ENCODE measurements at places on chromosomes 5 and 9. TPM values are rescaled to one million over a fixed set of nuclear protein-coding genes. Genes with fewer than 3 reads are reported as not detected.

GRCh38 chr5:38048400-38048799 lies 208.6 kb upstream of the GDNF start:
- H3K27ac ChIP-seq = no peak overlapping the region
- H3K4me1 ChIP-seq = no peaks in the 10 kb centered on the region
- no peak for DNase-seq
- no peak overlapping the region for H3K4me3 ChIP-seq
- H3K27me3 ChIP-seq = no peaks in the 10 kb centered on the region
- H3K36me3 ChIP-seq = no peaks in the 10 kb centered on the region

DNA sequence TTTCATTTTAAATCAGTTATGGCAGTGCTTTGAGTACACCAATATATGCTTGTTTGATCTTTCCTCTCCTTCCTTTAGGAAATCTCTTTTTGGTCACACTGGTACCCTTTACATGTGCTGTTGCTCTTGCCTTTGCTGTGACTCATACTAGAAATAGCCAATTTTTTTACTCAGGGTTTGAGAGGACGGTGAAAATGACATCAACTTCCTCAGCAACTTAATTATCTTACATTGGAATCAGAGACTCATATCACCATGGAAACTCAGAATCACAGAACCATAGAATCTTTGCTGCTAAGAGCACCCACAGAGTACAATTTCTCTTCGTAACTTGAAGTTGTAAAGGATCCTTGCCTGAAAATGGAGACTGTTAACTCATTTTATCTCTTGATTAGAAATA lies 13.8 kb upstream of the ZNF300 start:
- DNase-seq = no peak
- no peaks in the 10 kb centered on the region for H3K4me1 ChIP-seq
- H3K27me3 ChIP-seq = no peaks in the 10 kb centered on the region
- no peak overlapping the region for H3K27ac ChIP-seq

Gene KCNV2
- total RNA-seq = not detected

DNA sequence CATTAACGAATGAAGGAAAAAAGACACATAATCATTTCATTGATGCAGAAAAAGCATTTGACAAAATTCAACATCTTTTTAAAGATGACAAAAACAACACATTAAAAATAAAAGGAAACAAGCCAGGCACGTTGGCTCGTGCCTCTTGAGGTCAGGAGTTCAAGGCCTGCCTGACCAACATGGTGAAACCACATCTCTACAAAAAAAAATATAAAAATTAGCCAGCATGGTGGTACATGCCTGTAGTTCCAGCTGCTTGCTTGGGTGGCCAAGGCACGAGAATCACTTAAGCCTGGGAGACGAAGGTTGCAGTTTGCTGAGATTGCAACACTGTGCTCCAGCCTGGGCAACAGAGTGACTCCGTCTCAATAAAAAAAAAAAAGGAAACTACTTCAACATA lies 77.0 kb downstream of the ERCC6L2 start:
- H3K4me1 ChIP-seq = no peaks in the 10 kb centered on the region
- no peaks in the 10 kb centered on the region for H3K27me3 ChIP-seq
- no peak overlapping the region for H3K4me3 ChIP-seq
- H3K27ac ChIP-seq = no peak overlapping the region
- H3K36me3 ChIP-seq = no peaks in the 10 kb centered on the region

DNA sequence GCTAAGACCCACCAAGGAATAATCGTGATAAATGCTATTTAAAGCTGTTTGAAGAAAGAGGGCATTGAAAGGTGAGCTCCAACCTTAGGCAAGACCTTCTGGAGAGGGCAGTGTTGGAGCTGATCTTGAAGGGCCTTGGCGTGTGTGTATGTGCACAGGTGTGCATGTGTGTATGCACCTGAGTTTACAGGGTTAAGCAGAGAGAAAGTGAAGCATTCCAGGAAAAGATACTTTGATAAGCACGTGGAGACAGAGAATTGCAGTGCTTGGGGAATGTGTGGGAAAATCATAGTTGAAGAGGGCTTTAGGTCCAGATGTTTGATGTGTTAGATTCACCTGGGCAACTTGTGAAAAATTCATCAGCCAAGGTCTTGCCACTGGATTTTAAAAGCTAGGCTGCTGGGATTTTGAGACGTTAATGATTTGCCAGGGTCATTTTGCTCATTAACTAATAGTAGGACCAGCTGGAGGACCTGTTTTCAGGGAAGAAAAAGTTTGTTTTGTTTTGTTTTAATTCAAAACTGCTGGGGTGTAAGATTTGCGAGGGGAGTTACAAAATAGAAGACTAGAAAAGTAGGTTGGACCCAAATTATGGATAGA lies 78.3 kb upstream of the ANKRD55 start:
- no peaks in the 10 kb centered on the region for H3K4me1 ChIP-seq
- no peak overlapping the region for H3K27ac ChIP-seq
- no peaks in the 10 kb centered on the region for H3K36me3 ChIP-seq
- H3K27me3 ChIP-seq = no peaks in the 10 kb centered on the region
- no peak for DNase-seq

DNA sequence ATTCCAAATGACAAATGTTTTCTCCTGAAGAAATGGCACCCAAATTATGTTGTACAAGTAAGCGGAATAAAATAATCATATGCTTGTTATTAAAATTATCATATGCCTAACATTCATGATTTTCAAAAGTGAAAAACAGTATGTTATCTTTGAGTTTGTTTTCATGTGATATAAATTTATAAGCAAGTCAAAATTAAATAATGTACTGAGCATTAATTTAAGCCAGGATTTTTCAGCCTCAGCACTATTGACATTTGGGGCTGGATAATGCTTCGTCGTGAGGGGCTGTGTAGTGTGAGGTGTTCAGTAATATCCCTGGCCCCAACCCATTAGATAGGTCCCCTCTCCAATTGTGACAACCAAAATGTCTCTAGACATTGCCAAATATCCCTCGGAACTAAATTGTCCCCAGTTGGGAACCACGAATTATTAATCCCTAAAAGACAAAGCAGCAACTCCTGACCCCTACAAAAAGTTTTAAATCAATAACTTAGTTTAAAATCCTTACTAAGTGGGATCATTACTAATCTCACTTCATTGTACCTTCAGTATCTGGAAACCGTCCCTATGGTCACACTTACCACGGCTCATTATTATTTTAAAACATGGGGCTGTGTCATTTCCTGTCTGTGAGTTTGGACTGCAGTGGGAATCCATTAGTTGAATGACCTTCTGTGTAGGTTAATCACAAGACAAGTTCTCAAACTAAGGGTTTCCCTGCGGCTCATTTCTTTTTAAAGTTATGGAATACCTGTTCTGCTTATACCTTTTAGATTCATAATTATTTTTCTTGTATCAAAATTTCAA lies 1.3 kb upstream of the NNT start:
- no peak for DNase-seq
- no peaks in the 10 kb centered on the region for H3K27me3 ChIP-seq
- no peak overlapping the region for H3K4me3 ChIP-seq
- peak overlapping the region; percentile 88 for H3K27ac ChIP-seq
- H3K4me1 ChIP-seq = peaks cover 16% of the 10 kb centered on the region
- H3K36me3 ChIP-seq = no peaks in the 10 kb centered on the region

Gene OGN
- total RNA-seq = 7.2 TPM

GRCh38 chr9:100730086-100730485 lies 152.2 kb downstream of the CAVIN4 start:
- no peaks in the 10 kb centered on the region for H3K27me3 ChIP-seq
- H3K27ac ChIP-seq = no peak overlapping the region
- H3K4me3 ChIP-seq = no peak overlapping the region
- DNase-seq = no peak
- no peaks in the 10 kb centered on the region for H3K36me3 ChIP-seq

Gene TAF11L10
- total RNA-seq = not detected

Data from transverse colon (tissue), 4 donors.